Right lung (tissue), 10 donors: ENCODE measurements at places on chromosomes 4 and X. TPM values are rescaled to one million over a fixed set of nuclear protein-coding genes. Genes with fewer than 3 reads are reported as not detected.

DNA sequence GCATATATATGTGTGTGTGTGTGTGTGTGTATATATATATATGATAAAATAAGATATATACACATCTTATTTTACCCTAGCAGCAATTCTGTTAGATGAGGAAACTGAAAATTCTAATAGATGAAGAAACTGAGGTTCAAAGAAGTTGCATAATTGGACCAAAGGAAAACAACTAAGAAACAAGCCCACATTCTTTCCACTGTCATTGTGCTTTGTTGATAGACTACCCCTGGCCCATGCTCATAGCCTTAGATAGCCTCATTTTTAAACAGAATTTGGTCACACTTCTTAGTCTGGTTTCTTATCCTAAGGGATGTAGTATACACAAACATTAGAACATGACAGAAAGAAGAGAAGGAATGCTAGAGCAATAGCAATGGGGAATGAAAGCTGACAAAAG, 138.8 kb downstream of the NDST3 start:
- no peak for DNase-seq

CXorf51A gene
- not detected for polyA plus RNA-seq

STPG2 gene
- polyA plus RNA-seq: 0.39 TPM

NWD2 gene
- 0.01 TPM for polyA plus RNA-seq

VCX gene
- polyA plus RNA-seq: not detected
